ENCODE measurements at places on chromosomes 1 and 21.

- H3K27ac ChIP-seq = no peak overlapping the region
- no peaks in the 10 kb centered on the region for H3K27me3 ChIP-seq
- no peak overlapping the region for H3K4me3 ChIP-seq
- DNase-seq = no peak
- H3K4me1 ChIP-seq = no peaks in the 10 kb centered on the region
Observed at GRCh38 chr21:38861056-38861455, 55.3 kb downstream of the ETS2 start.

DNA sequence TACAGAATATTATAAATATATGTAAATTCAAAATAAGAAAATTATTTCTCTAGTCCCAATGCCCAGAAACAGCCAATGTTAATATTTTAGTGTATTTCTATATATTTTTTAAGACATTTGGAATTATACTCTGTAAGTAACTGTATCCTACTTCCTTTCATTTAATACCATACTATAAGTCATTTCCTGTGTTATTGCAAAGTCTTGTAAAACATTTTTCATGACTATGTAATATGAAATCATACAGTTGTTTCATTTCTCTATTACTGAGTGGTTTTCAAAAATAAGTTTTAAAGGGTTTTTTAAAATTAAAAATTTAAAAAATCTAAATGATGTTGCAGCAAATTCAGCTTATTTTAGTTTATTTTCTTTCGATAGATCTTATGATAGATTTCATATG is 2.0 kb downstream of the RNASEL start:
- H3K4me3 ChIP-seq = no peak overlapping the region
- H3K27me3 ChIP-seq = no peaks in the 10 kb centered on the region
- DNase-seq = no peak
- H3K27ac ChIP-seq = no peak overlapping the region
- no peaks in the 10 kb centered on the region for H3K36me3 ChIP-seq

DNA sequence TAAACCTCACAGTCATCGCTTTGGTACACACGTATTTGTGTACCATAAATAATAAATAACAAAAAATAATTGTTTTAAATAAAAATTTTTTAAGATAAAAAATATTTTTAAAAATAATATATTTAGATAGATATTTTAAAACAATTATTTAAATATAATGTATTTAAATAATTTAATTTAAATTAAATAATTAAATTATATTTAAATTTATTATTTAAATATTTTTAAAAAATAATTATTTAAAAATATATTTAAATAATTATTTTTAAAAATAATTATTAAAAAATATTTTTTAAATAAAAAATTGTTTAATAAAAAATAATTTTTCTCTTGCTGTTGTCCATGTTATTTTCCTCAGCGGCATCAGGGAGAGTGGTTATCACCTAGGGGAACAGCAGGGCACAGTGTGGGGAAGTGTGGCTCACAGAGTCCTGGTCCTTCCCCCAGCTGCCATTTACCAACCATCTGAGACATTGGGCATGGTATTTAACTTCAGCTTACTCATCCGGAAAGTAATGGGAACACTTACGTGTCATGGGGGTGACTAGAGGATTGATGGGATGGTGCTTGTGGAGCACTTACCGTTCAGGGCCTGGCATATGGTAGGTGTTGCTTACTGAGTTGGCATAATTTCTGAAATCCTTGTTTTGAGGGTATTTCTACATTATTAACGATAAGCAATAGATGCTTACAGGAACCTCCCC is 92.9 kb upstream of the TSPAN2 start:
- no peak overlapping the region for H3K4me3 ChIP-seq
- DNase-seq = no peak
- peaks cover 24% of the 10 kb centered on the region for H3K4me1 ChIP-seq
- no peaks in the 10 kb centered on the region for H3K27me3 ChIP-seq
- peak overlapping the region; percentile 10 for H3K27ac ChIP-seq

DNA sequence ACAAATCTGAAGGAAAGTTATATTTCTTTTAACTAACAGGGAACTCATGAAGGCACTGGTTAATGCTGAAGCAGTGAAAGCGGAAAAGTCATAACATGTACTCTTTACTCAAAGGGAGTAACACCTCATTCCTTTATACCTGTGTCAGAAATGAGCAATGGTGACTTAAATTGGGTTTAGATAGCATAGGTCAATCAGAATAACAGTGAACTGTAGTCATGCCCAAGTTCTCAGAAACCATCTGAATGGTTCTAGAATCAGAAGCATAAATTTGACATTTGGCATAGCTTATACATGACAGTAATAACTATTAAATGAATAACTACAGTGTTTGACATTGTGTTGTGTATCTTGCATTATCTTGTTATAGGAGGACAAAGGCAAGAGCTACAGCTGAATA is 382.0 kb downstream of the NUF2 start:
- DNase-seq = no peak
- H3K27ac ChIP-seq = peak overlapping the region; percentile 12
- no peaks in the 10 kb centered on the region for H3K27me3 ChIP-seq
- peaks cover 5% of the 10 kb centered on the region for H3K4me1 ChIP-seq
